ENCODE measurements at places on chromosomes 11 and 22.

- no peak for DNase-seq
These were observed 614 bp downstream of the SELENOM start for GRCh38 chr22:31106731-31107177.

DNA sequence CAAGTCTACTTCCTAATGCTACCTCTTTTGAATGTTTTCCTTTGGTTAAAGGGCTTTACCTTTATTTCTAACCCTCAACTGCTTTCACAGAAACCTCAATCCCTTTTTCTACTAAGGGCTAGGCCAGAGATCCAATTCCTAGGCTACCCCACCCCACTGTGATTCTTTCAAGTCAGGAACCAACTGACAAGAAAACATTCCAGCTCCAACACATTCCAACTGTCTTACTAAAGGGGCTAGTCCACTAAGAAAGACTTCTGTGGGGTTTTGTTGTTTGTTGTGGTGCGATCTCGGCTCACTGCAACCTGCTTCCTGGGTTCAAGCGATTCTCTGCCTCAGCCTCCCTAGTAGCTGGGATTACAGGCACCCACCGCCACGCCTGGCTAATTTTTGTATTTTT, 151.3 kb downstream of the APOL5 start:
- no peak for DNase-seq

GRCh38 chr11:61922539-61922938, 5.2 kb upstream of the RAB3IL1 start:
- DNase-seq, result peak; percentile 88

GRCh38 chr11:75342966-75343870, 8.2 kb downstream of the ARRB1 start:
- peak; percentile 83 for DNase-seq

- DNase-seq, result no peak
These were observed 12.5 kb downstream of the IL17REL start for GRCh38 chr22:49999946-50000586.

- no peak for DNase-seq
These were observed 151.6 kb upstream of the MTMR2 start for GRCh38 chr11:96075532-96075959.

GRCh38 chr11:131561501-131561900, 191.1 kb downstream of the NTM start:
- DNase-seq, result no peak

- no peak for DNase-seq
These were observed 11.8 kb downstream of the CDC42BPG start for GRCh38 chr11:64832467-64833197.

- no peak for DNase-seq
These were observed 56.8 kb downstream of the PRR5L start for GRCh38 chr11:36352922-36353321.

- DNase-seq, result no peak
These were observed 829.9 kb downstream of the METTL15 start for GRCh38 chr11:28938091-28938490.

DNA sequence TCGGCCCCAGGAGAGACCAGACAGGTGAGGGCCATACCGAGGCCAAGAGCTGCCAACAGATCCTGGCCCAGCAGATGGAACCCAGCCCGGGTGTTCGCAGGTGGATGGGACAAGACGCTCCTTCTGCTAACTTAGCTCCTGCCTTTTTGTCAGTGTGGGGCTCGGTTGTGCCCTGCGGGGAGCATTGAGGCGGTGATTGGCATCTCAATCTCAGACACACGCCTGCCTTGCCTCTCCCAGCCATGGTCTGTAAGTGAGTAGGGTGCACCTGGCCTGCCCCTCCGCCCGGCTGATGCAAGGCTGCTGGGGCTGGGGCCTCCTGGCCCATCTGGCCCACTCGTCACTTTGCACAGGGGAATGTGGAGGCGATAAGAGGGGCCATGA, 350.1 kb downstream of the TBC1D22A start:
- no peak for DNase-seq

DNA sequence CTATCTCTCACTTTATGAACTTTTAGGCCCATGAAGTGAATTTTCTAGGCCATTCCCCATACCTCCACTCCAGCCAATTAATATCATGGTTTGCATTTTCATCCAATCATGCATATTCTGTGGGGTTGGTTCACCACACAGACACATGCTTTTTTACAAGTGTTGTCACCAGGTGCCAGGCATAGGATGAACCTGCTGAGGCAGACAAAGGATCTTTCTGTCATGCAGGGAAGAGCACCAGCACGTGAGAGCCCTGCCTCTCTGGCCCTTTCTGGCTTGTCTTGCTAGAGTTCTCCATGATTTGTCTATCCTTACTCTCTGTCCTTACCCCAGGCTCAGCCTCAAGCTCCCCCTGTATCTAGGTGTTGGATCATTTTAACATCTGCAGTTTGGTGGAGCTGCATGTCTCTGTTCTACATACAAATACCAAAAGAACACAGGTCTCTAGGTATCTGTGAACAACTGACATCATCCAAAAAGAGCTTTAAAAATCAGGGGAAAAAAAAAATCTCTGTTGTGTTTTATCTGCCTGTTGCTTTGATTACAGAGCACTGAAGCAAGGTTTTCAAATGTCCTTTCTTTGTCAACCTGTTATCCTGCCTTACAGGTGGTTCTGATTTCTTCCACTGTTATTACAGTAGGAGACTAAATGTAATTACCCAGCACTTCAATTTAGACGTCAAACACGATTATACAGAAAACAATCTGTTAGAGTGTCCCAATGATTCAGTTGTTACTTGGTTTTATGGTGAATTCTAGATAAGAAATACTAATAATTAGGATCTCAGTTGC, 58.4 kb upstream of the GRAMD1B start:
- no peak for DNase-seq

- DNase-seq, result no peak
These were observed 139.8 kb downstream of the GRIK4 start for GRCh38 chr11:120651396-120651795.

GRCh38 chr11:86901599-86901998, 53.6 kb downstream of the FZD4 start:
- DNase-seq, result no peak
